Stimulated activated naive B cell treated with anti-CD40 and anti-IgM and Interleukin-4, amounts not matched to agents 10 μg/mL and 1 μg/mL and 100 μg/mL, for 72 hours (primary cell): ENCODE measurements at places on chromosomes 11 and 22.
A peak's percentile ranks its signal among the peaks of the same experiment; 100 is the strongest.

- no peak for DNase-seq
These were observed 78.3 kb downstream of the MICAL3 start for GRCh38 chr22:17945888-17946648.

DNA sequence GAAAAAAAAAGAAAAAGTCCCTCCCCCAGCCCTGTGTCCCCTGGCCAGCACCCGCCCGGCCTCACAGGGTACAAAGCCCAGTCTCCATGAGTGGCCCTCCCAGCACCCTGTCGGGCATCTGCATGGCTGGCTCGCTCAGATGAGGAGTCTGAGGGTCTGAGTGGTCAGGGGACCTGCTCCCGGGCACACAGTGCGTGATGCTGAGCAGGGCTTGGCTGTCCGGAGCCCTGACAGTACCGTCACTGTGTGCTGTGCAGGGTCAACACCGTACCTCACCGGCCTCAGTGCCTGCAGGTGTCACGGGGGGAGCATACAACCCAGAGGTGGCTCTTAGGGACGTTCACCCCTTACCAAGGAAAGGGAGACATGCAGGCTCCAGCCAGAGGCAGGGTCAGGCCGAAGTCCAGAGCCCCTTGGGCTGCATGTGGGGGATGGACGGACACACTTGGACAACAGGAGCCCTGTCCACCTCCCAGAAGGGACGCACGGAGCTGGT, 3.6 kb upstream of the PLXNB2 start:
- no peak for DNase-seq

- DNase-seq: peak; percentile 97
These were observed at the start of gene GTSE1 for GRCh38 chr22:46296257-46297150. GTSE1 (plus strand) TSS chr22:46296870; CDS start chr22:46297401, 531 bp downstream.

DNA sequence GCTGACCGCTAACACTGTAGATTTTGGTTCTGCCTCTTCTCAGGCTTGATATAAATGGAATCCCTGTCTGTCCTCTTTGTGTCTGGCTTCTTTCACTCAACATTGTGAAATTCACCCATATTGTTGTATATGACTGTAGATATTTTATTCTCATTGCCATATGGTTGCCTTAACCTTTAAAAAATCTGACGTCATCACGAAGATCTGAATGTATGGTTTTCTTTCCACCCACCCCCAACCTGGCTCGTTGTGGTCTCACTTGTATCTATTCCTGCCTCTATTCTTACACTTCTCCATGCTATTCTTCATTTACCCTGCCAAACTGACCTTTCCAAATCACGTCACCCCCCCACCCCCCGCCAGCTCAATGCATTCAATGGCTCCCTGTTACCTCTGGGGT, 21.9 kb upstream of the C22orf42 start:
- no peak for DNase-seq

GRCh38 chr11:78037056-78037455, 14.0 kb upstream of the KCTD14 start:
- no peak for DNase-seq

DNA sequence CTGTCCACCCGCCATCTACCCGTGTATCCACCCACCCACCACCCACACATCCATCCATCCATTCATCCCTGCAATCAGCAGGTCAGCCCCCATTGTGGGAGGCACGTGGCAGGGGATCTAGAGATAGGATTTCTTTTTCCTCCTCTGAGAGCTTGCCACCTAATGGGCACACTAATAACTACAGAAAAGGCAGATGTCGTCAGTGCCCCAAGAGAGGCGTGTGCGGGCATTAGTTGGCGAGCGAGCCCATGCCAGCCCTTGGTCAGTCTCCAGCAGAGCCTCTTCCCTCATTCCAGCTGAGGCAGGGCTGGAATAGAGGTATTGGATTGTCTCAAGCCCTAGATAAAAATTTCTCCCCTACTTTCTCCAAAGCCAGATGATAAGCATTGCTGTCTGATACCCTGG, 9.7 kb downstream of the USP2 start:
- DNase-seq: no peak

GRCh38 chr11:34948696-34949095, 32.3 kb downstream of the PDHX start:
- no peak for DNase-seq

DNA sequence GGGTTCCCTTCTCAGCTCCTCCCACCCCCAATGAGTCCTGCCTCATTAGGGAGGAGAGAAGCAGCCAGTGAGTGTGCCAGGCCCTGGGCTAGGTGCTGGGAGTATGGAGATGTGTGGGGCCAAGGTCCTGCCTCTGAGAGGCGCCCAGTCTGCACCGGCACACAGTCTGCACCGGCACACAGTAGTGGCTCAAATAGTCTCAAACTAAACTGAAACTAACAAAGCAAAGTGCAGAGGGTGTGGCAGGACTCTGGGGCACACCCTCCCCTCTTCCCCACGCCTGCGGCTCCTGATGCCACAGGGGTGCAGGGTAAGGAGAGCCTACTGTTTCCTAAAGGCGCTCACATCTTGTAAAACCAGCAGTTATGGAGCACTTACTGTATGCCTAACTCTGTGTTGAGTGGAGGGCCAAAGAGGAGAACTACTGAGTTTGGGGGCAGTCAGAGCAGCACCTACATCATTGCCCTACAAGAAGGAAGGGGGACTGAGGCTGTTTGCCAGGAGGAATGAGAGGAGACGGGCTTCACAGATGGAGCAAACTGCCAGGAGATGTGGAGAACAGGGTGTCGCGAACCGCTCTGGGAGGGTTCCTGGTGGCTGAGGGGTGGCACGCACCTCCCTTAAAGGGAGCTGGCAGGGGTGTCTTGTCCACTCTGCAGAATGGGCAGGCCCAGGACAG, 939 bp upstream of the SH3BP1 start:
- no peak for DNase-seq

GRCh38 chr22:22508274-22509176, at the start of gene ZNF280B:
ZNF280B (minus strand) TSS chr22:22508742; CDS start chr22:22489398, 19,344 bp downstream.
- peak; percentile 83 for DNase-seq

- DNase-seq: no peak
These were observed 7.4 kb downstream of the PLXNB2 start for GRCh38 chr22:50299785-50300619.

DNA sequence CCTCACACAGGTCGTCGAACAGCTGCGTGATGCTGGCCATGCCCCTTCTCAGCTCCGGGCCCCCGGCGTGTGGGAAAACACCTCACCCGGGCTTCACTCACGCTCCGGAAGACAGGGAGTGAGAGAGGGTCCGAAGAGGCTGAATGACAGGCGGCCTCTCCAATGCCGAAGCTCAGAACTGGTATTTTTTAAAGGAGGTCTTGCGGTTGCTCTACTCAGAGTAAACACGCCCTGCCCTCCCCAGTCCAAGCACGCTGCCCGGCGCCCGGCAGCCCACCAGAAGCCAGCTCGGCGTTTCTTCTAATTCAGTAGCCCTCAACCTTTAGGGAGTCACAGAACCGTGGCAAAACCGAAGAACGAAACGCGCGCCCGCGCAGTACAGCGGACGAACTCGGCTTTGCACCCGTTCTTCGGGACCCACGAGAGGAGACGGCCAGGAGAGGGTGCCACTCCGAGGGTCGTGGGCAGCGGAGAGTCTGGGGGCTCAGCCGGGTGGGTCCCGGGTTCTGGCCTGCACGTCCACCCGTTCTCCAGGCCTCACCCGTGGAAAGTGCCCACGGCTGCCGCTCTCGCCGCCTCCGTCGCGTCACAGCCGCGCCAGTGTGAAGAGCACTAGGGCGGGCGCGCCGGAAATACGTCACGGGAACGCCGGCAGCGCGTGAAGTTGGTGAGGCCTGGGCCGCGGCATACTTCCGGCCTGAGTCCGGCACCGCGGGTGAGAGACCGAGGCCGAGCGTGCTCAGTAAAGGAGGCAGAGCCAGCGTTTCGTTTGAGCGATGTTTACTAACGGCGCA, at the start of gene TUBGCP6:
TUBGCP6 (minus strand) TSS at position 604 of the 794 bp plus-strand sequence; CDS start at position 40, 564 bp downstream.
- peak; percentile 91 for DNase-seq

- no peak for DNase-seq
These were observed 45.6 kb downstream of the LRRC4C start for GRCh38 chr11:41413843-41414242.

- no peak for DNase-seq
These were observed 42.6 kb upstream of the SMCO4 start for GRCh38 chr11:93585758-93586157.

GRCh38 chr11:85748455-85748891, 62.5 kb downstream of the SYTL2 start:
- no peak for DNase-seq

GRCh38 chr11:28491431-28491830, 383.2 kb downstream of the METTL15 start:
- no peak for DNase-seq

- DNase-seq: no peak
These were observed 4.4 kb upstream of the MISFA start for GRCh38 chr11:18594999-18595749.

GRCh38 chr11:2940147-2940920, 11.1 kb upstream of the PHLDA2 start:
- DNase-seq: no peak

GRCh38 chr11:125092669-125093068, 18.8 kb downstream of the TMEM218 start:
- DNase-seq: no peak

DNA sequence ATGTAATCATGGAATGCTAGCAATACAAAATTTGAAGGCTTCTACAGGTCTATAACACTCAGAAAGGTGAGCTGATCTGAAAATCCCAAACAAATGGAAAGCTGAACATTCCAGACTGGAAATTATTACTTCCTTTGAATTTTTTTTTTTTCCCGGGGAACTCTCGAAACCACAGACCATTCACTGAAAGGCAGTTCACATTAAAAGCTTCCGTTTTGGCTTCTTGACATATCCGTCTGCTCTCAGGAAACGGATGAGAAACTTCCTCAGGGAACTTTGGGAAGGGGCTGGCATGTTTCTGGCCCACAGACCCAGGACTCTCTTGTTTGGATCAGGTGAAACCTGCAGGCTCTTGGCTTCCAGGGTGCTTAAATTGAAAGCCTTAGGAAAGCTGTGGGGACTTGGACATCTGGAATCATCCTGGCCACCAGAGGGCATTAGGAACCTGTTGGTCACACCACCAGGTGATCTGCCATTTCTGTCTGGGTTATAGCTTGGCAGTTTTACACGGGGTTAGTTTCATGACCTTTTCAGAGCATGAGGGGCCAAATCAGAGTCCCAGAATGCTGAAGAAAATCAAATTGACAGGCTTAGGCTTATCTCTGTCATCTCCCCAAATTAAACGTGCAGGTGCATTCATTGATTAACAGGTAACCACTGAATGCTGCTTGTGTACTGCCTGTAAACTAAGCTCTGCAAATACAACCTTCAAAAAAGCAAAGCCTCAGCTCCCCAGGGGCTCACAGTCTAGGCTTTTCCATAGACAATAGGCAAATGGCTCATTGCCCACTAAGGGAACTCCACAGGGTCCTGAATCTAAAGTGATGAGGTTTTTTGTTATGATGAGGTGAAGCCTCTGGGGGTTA, 22.7 kb upstream of the GRAMD1B start:
- peak; percentile 13 for DNase-seq

- peak; percentile 43 for DNase-seq
These were observed 30.4 kb downstream of the PACS1 start for GRCh38 chr11:66100272-66101065.

- DNase-seq: no peak
These were observed 6.3 kb downstream of the PPM1F start for GRCh38 chr22:21946262-21946925.

DNA sequence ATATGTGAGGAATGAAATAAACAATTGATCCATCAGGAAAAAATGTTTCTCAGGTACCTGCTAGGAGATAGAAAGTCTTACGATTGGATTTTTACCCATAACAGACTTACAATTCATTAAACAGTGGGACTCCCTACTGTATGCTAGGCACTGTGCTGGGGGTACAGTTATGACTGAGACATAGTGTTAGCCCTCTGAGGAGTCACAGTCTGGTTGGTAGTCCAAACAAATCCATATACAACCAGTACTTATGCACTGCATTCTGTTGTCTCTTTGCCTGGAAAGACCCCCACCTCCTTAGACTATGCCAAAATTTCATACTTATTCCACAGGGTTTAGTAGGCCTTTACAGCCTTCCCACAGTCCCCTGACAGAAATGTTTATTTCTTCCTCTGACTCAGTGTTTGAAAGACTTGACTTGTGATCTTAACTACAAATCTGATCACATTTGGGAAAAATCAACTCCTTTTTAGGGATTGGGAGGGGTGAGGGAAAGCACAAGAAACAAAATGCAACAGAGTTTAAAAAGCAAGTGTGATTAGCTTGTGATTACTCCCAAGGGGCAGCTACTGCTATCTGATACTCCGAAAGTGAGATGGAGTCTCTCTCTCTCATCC, 69.4 kb upstream of the HORMAD2 start:
- DNase-seq: no peak

DNA sequence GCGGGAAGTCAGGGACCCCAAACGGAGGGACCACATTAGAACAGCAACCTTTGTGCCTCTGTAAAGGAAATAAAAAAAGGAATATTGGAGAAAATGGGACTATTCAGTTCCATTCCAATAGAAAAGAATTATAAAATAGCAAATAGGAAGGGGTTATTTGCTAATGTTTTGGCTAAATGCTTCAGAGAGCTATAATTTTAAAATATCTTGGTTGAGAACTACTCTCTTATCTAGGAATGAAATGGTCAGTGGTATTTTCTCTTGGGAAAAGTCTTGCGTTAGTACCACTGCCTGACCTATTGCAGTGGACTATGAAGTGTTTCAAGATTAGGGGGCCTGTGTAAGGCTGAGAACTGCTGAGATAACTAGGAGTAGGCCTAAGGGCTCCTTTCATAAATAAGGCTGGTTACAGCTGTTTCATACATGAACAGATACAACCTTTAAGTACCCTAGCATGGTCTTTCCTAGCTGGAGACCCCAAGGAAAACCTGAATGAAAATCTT, 6.9 kb upstream of the WEE1 start:
- DNase-seq: no peak

DNA sequence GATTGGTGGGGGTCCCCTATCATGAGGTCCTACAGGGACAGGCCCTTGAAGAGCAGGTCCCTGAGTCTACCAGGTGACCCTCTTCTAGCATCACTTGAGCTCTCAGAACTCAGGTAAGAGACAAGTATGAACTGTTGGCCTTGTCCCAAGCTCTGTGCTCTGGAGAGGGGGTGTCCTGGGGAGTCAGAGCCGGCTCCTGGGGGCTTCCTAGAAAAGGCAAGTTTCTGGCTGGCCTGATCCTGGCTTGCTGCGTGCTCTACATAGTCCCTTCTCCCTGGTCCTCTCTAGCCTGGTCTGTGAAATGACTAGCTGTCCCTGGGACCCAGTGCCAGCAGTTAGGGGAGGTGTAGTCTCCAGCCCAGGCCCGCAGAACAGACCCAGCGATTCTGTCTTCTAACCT, 11.4 kb downstream of the ATG16L2 start:
- DNase-seq: no peak

- peak; percentile 91 for DNase-seq
These were observed 1.2 kb downstream of the PLEKHB1 start for GRCh38 chr11:73647459-73648100.

DNA sequence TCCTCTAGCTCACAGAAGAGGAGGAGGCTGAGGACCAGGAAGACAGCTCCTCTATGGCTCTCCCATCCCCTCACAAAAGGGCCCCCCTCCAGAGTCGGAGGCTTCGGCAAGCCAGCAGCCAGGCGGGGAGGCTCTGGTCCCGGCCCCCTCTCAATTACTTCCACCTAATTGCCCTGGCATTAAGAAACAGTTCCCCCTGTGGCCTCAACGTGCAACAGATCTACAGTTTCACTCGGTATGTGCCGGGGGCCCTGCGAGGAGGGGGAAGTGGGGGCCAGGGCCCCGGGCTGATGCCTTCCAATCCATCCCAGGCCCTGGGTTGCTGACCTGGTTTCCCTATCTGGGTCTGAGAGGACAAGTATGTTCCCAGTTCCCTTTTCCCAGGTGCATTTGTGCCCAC, 7.9 kb downstream of the FOXR1 start:
- DNase-seq: no peak
